ENCODE measurements at places on chromosomes 3 and 15.

DNA sequence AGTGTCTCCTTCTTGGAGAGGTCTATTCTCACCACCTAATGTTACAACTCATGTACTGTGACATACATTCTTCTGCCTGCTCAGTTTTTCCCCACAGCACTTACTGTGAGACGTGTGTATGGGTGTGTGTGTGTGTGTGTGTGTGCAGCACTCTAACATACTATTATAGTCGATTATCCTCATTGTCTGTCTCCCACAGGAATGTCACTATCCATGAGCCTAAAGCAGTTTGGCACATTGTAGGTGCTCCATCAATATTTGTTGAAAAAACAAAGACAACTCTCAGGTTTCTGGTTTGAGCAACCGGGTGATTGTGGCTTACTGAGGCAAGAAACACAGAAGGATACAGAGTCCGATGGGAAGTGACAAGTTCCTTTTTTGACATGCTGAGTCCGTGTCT lies 8.6 kb upstream of the ZNF148 start:
- no peak for DNase-seq

DNA sequence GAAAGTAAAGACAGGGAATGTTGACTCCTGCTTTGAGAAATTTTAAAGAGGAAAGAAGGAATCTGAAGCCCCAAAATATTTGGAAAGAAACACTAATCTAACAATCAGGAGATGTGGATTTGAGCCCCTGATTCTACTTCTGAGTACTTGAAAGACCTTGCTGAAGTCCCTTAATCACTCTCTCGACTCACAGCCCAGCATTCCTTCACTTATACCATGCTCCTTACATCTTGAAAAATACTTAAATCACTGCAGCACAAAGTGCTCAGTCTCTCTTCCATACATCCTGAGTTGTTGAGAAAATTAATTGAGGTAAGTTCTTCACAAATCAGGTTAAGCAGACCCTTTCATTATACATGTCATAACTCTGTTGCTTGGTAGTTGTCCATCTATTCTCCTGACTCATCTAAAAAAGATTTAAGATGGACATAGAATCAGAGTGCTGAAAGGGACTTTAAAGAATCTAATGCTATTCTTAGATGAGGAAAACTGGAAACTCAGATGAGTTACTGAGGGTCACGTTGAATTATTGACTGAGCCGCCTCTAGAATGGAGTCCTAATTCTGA lies 72.8 kb upstream of the THSD4 start:
- DNase-seq = no peak

DNA sequence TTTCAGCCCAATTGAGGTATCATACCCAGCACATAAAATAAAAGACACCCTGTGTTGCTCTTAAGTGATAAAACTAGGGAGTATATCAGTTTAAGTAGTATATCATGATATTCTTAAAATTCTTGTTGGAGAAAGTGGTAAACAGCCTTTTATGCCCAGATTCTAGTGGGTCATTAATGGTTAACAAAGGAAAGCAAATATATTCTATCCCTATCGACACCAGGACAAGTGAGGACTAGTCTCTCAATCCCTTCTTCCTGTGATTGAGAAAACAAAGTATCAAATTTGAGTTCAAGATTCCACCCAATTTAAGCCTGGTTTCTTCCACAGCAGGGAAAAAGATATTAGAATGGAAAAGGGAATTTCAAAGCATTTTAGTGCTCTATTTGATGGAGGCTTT lies 142.4 kb upstream of the IL12A start:
- DNase-seq = no peak

- peak; percentile 86 for DNase-seq
Observed at GRCh38 chr3:184513276-184514170, 48.1 kb upstream of the EPHB3 start.

- DNase-seq = peak; percentile 27
Observed at GRCh38 chr3:147881933-147882332, 472.8 kb downstream of the ZIC1 start.

- no peak for DNase-seq
Observed at GRCh38 chr3:155991212-155991611, 120.8 kb downstream of the GMPS start.

DNA sequence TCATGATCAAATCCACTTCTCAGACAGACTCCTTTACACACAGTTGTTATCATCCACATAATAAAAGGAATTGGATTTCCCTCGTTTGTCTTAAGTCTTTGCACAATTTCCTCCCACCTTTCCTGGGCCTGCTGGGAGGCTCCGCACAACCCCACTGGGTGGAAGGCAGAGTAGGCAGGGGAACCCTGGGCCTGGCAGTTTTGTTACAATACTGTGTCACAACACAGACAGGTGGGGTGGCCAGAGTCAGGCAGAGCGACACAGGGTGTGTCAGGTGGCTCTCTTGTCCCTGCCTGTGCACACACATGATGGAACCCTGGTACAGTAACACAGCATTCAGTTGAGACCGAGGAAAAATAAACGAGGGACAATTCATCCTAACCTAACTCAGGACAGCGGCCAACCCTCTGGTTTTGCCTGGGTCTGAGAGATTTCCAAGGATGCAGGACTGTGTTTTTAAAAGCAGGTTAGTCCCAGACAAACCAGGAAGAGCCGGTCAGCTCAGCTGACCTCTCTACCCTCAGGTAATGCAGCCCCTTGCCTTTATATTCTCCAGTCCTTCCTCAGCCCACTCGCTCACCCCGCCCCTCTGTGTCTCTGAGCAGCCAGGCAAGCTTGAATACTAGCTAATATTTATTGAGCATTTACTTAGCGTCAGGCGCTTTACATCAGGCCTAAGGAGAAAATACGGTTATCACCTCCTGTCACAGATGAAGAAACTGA lies 8.8 kb upstream of the FAM174B start:
- DNase-seq = no peak

- peak; percentile 56 for DNase-seq
Observed at GRCh38 chr3:128878556-128879124, 780 bp upstream of the ACAD9 start.

DNA sequence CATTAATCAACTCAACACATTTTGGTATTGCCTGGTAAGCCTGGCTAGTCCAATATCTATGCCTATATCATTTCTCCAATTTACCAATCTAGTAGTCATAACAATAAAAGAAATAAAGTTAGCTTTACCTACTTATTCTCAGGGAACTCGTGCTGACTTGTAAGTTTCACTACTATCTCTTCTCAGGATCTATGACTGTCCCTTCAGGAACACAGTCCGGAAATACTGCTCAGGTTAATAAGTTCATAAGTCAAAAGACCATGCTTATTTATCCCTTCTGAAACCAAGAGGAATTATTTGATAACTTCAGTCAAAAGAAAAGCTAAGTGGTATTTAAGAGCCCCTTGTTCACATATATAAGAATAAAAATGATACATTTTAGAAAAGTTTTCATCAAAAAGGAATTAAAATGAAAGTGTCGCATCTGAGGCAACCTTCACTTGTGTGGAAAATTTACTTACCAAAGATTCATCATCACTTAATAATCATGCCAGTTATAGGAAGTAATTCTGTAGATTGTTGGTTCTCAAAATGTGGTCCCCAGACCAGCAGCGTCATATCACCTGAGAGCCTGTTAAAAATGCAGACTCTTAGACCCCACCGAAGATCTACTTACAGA lies 15.5 kb upstream of the THRB start:
- no peak for DNase-seq

GRCh38 chr15:36066757-36067156 lies 512.7 kb upstream of the CDIN1 start:
- no peak for DNase-seq

- DNase-seq = no peak
Observed at GRCh38 chr3:139301183-139301582, 42.6 kb upstream of the MRPS22 start.

GRCh38 chr15:67853454-67853853 lies 13.6 kb upstream of the RNU6-1 start:
- DNase-seq = no peak

DNA sequence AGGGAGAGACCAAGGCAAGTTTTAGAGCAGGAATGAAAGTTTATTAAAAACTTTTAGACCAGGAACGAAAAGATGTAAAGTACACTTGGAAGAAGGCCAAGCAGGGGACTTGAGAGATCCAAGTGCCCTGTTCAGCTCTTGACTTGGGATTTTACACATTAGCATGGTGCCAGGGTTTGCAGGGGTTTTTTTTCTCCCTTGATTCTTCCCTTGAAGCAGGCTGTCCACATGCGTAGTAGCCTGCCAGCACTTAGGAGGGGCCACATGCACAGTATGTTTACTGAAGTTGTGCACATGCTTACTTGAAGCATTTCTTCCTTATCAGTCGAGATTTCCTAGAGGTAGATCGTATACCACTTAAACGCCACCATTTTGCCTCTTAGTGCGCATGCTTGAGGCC lies 277.5 kb upstream of the AGTR1 start:
- no peak for DNase-seq

DNA sequence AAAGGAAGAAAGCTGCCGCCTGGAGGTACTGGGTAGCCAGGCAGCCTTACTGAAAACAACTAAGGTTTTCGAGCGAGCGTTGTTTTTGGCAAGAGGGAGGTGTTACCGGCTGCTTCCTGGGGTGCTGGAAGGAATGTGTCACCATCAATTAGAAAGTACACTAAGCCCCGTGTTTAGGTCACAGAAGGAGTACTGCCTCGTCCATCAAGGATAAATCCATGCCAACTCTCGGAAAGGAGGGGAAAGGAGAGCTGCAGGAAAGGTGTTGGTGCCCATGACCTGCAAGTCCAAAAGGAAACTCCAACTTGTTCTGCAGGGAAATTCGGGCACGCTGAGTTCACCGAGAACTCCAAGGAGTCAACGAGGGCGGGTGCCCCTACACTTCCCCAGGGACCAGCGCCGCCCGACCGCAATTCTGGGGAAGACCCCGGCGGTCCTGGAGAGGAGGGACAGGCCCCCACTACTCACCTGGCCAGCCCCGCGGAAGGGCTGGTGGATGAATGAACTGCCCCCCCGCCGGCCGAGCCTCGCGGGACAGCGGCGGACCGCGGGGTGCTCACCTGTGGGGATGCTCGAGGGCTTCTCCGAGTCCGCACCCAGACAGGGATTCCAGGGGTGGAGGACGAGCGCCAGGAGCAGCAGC lies 542 bp downstream of the PLOD2 start:
- peak; percentile 78 for DNase-seq

- peak; percentile 4 for DNase-seq
Observed at GRCh38 chr3:175664911-175665310, 805.8 kb downstream of the NAALADL2 start.

GRCh38 chr3:111951032-111951431 lies 27.8 kb upstream of the ABHD10 start:
- no peak for DNase-seq

DNA sequence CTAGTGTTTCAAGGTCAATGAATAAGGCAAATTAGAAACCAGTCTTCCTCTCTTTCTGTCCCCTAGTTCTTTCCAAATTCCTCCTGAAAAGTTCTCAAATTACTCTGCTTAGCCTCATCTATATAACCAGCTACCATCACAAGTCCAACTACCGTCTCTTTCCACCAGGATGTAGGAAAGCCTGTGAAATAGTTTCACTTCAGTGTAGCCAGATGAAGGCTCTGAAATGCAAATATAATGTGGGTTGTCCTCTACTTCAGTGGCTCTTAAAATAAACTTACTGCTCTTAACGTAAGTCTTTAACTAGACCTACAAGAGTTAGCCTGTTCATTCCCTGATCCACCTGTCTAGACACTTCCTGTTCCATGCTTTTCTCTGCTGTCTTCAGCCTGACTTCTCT lies 827.7 kb downstream of the ROBO1 start:
- peak; percentile 4 for DNase-seq

- DNase-seq = no peak
Observed at GRCh38 chr3:155031186-155031585, 48.9 kb upstream of the MME start.

GRCh38 chr3:22297436-22297835 lies 546.4 kb upstream of the ZNF385D start:
- no peak for DNase-seq

DNA sequence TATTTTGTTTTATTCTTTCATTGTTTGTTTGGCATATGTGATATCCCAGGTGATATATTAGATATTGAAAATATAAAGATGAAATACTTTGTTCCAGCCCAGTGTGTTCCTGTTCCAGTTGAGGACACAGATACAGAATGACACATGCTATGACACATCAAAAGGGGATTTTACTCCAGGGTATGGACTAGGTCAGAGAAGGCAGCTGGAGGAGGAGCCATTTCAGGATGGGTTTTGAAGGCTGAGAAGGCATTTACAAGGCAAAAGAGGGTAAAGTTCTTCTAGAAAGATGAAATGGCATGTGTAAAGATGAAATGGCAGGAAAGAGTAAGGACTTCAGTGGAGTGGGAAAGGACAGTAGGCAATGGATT lies 163.8 kb downstream of the ZIC1 start:
- peak; percentile 19 for DNase-seq

DNA sequence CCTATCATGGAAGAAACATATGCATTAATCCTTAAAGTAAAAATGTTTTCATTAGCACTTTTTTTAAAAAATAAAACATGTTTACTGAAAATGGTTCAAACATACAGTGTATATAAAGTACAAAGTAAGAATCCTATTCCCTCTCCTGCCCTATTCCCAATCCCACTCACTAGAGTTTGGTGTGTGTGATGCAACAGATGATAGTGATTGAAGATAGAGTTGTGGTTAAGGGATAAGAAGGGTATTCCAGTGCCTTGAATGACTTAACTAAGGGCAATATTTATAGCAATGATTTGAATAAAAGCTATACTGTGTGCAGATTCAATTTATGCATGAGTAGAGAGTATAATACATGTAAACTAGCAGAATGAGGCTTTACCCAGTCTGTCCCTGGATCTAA lies 18.1 kb downstream of the ZNF280D start:
- no peak for DNase-seq

DNA sequence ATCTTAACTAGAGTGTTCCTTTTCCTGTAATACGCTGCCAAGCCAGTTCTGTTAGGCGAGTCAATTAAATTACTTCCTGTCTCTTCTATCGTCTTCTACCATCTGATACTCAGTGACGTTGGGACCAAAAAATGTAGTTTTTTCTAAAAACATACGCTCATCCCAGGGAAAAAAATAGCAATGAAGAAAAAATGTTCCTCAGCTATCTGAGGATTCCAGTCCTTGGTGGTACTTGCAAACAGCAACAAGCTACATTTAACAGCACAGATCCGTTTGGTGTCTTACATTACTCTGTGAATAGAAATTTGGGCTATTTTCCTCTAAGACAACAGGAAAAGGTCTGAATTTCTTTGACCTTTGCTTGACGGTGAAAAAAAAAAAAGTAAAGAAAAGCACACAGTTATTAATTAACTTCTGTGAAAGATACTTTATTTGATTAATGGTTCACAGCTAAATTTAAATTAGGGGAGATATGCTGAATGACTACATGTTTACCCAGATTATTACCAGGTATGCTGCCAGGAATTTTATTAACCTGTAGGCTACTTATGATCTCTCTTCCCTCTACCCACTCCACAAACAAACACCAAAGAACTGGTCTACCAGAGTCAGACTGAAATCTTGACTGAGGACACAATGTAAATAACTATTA lies 254.4 kb upstream of the ZPLD1 start:
- DNase-seq = peak; percentile 81

DNA sequence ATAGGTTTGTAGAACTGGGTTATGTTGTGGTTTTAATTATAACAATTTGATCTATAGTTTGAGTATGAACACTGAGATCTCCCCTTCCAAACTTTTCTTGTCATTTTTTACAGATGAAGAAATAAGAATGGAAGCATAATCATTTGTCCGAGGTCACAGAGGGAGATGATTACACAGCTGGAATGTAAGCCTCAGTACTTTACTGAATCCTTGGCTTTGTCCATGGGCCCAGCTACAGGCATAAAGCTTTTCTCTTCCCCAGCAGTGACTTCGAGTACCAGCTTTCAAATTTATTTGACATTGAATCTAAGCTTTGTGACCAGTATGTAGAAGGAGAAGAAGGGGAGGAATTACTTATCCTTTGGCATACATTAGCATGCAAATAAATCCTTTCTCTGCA lies 80.9 kb upstream of the DCBLD2 start:
- no peak for DNase-seq

- DNase-seq = no peak
Observed at GRCh38 chr15:48985516-48985915, 21.8 kb upstream of the SHC4 start.

Data from DMS53 (cell line).